NCI-H2029 treated with DMSO at 0.1 percent for 48 hours (cell line): ENCODE measurements at places on chromosomes 13 and 19.

- no peak for DNase-seq
Measured at GRCh38 chr13:27016875-27017274, 154.7 kb downstream of the USP12 start.

DNA sequence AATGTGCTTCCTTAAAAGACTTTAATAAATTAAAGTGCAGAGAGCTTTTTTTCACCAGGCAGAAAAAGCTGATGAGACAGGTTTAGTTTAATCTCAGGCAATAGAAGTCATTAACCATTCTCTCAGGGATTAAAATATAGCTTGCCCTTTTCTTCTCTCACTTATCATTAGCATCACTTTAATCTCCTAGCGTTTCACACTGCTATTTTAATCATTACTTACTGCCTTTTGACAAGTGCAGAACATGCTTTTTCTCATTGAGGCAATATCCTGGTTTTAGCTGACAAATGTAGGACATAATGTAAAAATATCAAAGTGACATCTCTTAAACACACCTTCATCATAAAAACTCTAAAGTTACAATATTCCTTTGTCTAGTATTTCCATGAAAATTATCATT lies 94.6 kb downstream of the DACH1 start:
- no peak for DNase-seq

DNA sequence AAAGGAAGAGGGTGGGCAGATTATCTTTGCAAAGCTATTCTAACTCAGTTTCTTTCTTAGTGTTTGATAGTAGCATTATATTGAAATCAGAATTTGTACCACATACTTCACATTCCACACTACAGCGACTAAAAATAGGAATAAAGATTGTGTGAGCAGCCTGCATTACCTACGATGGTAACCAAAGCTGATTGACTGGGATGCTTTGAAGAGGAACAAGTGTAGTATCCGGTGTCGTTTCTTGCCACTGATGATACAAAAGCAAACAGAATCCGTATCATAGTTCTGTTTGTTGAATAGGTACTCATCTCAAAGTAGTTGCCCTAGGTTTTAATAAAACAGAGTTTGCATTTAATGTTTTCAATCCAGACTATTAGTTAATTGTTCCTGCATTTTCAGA lies 51.2 kb downstream of the FLT3 start:
- DNase-seq: peak; percentile 6

- DNase-seq: no peak
Measured at GRCh38 chr13:32877491-32877890, 138.7 kb upstream of the KL start.

GRCh38 chr13:95950103-95950502 lies 103.1 kb downstream of the UGGT2 start:
- DNase-seq: no peak

GRCh38 chr19:514166-514663 lies 6.9 kb downstream of the TPGS1 start:
- no peak for DNase-seq

GRCh38 chr13:41007744-41008128 lies 11.4 kb downstream of the ELF1 start:
- DNase-seq: no peak
